GF-D8 (cell line): ENCODE measurements at places on chromosomes 6 and 20.
A peak's percentile ranks its signal among the peaks of the same experiment; 100 is the strongest.

- no peak for DNase-seq
Observed at GRCh38 chr6:130632277-130632676, 194.9 kb upstream of the SMLR1 start.

DNA sequence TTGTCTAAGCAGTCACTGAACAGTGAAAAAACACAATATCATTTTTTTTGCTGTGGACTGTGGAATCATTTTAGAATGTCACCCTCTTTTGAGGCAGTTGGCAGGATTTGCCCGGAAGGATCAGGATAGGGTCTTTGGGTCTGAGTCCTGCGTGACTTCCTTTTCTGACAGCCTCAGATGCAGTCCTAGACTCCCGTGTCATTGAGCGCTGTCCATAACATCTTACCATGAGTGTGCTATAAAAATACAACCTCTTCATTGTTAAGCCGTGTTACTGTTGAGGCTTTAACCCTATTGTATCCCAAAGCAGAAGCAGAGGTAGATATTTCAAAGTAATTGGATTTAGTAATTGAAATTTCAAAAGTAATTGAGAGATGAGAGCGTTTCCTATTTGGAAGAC, 30.6 kb downstream of the ARID1B start:
- no peak for DNase-seq

GRCh38 chr20:49983848-49984408, 1.1 kb downstream of the SNAI1 start:
- DNase-seq, result no peak

GRCh38 chr20:56249244-56249955, 868 bp downstream of the MC3R start:
- DNase-seq, result peak; percentile 6

DNA sequence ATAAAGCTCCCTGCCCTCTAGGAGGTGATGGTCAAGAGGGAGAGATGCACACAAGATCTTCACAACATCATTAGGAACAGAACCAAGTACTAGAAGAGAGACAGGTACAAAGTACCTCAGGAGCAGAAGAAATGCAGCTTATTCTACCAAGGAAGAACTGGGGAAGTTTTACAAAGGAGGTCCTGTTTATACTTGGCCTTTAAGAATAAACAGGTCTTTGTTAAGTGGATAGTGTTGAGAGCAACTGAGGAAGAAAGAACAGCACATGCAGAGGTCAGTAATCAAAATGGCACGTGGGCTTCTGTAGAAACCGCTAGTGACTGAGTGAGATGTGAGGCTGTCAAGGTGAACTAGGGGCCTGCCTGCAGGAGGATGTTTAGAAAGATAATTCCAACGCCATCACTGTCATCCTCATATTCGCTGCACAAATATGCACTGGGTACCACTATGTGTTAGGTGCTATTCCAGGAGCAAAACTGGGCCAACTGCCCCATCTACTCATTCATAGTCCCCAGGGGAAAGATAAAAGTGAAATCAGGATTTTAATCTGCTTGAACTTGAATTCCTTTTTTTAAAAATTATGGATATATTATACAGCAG, 61.1 kb downstream of the ID4 start:
- DNase-seq, result no peak

GRCh38 chr6:159808647-159809046, 8.6 kb downstream of the PNLDC1 start:
- DNase-seq, result no peak

DNA sequence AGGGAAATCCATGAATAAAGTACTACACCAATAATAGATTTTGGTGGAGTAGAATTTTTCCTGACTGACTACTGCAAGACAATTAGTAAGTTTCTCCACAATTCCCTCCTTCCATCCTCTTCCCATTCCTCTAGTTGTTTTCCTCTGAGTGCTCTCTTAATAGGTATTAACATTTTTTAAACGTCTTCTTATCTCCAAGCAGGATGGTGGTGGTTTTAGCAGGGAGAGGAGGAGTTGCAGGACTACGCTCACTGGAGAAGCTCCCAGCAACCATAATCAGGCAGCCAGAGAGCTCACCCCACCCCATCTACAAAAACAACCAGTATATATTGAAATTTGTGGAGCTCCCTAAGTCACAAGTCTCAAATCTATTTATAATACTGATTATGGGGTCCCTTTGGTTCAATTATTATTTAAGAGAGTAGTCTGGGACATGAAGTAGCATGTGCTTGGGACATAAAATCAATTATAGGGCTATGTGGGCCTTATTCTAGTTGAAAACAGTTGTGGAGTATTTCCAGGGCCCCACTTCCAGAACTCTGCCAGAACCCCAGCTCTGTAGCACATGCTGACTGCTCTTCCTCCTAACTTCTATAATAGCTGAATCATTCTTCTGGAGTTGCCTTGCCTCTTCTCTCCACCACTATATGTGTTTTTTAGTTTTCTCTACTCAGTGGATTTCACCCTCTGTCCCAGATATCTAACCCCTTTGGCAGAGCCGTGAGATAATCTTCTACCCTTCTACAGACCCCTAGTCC, 49.8 kb downstream of the MYB start:
- DNase-seq, result no peak

- DNase-seq, result no peak
Observed at GRCh38 chr6:91453224-91453878, 866.5 kb upstream of the MAP3K7 start.

DNA sequence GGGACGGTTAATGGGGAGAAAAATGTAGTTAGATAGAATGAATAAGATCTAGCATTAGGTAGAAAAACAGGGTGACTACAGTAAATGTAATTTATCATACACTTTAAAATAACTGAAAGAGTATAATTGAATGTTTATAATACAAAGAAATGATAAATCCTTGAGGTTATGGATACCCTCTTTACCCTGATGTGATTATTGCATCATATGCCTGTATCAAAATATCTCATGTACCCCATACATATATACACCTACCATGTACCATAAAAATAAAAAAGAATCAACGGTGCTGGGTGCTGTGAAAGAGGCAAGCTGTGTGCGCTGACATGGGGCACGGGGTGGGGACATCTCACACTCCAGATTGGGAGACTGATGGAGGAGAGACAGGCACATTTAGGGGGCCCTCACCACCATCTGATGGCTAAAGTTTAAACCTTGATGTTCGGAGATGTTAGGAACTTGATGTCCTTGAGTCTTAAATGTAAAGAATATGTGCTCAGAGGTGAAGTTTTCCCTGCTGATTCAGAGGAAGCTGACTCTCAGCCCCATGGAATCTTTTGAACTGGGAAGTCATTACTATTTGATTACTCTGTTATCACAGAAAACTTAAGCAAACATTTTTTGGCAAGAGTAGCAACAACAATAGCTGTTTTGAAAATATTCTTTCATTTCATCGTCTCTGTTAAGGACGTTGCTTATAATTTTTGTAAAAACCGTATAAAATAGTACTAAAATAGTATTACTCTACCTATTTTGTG, 26.4 kb upstream of the RFPL4B start:
- no peak for DNase-seq
